AML-193 (cell line): ENCODE measurements at places on chromosomes 3 and 15.
A peak's percentile ranks its signal among the peaks of the same experiment; 100 is the strongest.

GRCh38 chr15:100090411-100090810, 251.4 kb downstream of the ADAMTS17 start:
- DNase-seq = no peak

DNA sequence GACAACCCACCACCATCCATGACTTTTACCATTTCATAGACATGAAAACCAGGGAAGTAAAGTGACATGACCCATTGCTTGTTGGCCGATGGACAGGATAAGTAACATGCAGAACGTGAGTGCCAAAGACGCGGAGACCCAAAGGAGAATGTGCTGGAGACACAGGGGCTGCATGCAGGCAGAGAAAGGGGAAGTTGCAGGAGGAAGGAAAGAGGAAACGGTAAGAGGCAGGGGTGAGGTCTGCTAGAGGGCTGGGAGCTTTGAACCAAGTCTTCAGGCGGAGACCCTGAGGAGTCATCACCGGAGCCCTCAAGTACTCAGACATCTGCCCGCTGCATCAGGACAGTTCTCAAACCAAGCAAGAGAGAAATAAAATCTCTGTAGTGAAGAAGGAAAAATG, 34.9 kb downstream of the MAGEF1 start:
- DNase-seq = peak; percentile 75

GRCh38 chr3:19645093-19645492, 288.9 kb downstream of the EFHB start:
- no peak for DNase-seq

- no peak for DNase-seq
These were observed 127.4 kb upstream of the FAM3D start for GRCh38 chr3:58793938-58794337.

GRCh38 chr3:157447026-157447694, 10.5 kb downstream of the PTX3 start:
- DNase-seq = peak; percentile 80

DNA sequence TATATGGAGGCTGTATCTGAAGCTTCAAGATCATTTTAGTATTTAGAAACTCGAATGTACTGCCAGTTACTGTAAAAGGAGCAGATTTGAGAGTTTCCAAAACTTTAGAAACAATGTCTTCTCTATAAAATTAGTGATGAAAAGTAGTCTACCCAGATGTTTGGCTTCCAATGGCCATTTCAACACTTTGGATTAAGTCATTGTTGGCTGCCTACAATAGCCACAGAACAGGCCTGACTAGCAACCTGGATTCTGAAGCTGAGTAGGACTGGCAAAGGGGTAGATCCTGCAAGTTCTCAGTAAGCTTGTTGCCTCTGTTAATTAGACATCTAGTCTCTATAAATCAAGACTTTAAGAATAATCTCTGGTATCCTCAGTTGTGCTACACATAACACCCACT, 239.0 kb upstream of the KCNMB2 start:
- no peak for DNase-seq

GRCh38 chr15:47504624-47505256, 212.6 kb upstream of the SEMA6D start:
- no peak for DNase-seq

GRCh38 chr3:10911350-10912002, 81.1 kb upstream of the SLC6A1 start:
- no peak for DNase-seq

DNA sequence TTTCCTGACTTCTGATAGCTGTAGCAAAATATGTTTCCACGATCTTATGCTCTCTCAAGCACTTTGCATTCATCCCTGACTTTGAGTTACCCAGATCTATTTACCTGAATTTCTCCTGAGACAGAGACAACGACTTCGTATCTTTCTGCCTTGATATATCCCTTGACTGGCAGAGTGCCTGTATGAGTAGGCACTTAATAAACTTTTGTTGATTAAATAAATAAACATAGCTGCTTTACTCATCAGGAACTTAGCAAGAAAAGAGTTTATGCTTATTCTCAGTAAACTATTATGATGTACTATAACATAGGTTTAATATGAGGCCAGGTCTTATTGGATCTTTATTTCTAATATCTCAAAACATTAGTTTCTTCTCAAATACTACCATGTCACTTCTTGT, 85.6 kb upstream of the PHLDB2 start:
- DNase-seq = no peak

DNA sequence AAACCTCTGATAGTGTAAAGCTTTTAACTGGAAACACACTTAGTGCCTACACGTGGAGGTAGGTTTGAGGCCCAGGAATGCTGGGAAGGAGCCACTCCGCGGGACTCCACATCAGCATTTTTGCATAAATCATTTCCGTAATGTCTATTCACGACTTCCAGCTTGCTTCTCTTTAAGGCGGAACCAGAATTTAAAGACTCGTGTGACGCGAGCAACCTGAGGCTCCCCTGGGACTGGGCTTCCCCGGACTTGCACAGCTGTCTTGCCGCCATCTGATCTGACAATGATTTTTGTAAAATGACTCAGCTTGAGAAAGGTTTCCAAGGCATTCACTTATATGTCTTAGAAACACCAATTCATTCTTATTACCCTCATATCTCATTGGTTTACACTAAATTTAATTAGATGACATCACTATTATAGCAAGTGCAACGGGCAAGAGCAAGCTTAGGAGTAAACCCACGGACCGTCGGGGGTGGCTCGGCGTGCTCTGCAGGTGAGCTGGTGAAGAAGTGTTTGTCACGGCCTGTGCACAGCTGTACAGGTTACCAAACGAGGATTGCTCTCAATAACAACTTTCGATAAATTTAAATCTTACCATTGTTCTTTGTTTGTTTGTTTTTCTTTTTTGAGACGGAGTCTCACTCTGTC, 95.2 kb downstream of the CHSY1 start:
- DNase-seq = no peak

- no peak for DNase-seq
These were observed 21.5 kb downstream of the FAM43A start for GRCh38 chr3:194707147-194707540.

- no peak for DNase-seq
These were observed 3.1 kb upstream of the CDV3 start for GRCh38 chr3:133570139-133570936.

DNA sequence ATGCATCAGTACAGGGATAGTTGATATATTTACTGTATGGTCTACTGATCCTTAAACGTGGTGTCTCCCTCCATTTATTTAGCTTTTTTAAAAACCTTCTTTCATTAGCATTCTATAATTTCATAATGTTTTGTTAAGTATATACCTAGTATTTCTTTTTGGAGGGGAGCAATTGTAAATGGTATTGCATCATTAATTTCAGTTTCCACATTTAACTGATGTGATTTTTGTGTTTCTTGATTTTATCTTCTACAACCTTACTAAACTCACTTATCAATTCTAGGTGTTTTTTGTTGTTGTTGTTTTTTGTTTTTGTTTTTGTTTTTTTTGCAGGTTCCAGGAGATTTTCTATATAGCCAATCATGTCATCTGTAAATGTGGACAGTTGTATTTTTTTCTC, 18.4 kb downstream of the GOLGA6L1 start:
- no peak for DNase-seq

GRCh38 chr15:29046281-29046810, 160.6 kb downstream of the APBA2 start:
- no peak for DNase-seq

DNA sequence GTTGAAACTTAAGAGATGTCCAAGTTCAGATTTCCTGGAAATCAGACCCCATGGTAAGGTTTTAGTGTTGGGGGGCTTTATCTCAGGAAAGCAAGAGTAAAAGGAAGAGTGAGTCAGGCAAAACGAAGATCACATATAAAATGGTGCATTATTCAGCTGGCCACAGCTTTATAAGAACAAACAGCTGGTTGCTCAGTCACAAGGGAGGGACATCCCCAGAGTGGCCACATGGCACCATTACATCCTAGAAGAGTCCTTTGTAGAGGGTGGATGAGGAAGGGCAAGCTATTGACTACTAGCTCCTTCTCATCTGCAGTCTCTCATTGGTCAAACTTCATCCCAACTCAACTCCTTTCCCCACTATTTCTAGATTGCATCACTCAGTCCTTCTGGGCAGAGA, 68.3 kb upstream of the COL8A1 start:
- DNase-seq = no peak

- DNase-seq = no peak
These were observed 290.8 kb downstream of the NEK10 start for GRCh38 chr3:27078246-27078913.
